ENCODE measurements at places on chromosomes 16 and 17.

DNA sequence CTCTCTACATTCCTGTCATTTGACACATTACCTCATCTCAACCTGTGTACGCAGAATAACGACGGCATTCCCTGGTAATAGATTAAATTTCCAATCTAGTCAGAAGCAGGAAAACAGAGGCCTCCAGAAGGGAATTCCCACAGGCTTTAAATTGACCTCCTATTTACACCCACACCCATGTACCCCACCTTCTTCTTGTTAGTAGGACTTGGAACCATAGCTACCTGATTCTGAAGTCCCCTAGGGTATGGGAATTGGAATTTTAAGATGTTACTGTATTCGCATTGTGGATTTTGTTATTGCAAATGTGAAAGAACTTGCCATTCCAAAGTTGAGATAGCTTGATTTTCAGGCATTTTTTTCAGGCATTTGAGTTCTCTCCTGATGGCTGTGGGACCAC lies 377.5 kb upstream of the DYNLRB2 start:
- no peak for DNase-seq

- DNase-seq: peak; percentile 24
Observed at GRCh38 chr17:62906881-62907280, 59.2 kb upstream of the TANC2 start.

DNA sequence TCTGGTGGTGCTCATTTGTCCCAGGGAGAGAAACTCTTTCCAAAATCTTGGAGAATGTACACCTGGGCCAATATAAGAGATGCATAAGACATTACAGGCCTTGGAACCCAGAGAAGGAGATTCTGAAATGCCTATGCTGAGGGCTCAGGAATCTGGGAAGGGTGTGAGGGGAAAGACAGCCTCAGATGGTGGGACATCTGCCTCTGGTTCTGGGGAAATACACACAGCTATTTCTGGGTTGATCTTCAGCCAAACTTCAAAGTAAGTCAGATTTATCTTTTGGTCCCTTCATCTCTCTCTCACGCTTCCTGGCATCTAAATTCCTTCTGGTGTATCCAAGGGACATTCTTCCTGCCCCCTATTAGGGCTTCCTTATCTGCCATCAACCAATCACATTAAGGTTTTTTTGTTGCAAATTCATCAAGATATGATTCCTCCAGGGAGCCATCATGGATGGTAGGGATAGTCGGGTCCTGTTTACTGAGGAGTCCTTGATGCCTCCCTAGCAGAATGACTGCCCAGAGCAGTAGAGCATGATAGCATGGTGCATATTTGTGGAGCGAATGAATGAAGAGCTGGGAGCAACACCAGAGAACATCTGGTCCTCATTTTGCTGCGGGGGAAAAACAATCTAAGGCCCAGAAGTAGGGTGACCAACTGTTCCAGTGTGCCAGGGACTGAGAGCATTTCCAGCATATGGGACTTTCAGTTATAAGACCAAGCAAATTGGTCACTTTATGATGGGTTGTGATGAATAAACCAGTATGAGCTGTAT lies 35.7 kb upstream of the DYNLL2 start:
- DNase-seq: no peak

- DNase-seq: peak; percentile 33
Observed at GRCh38 chr16:90019543-90020259, 445 bp upstream of the DBNDD1 start.

DNA sequence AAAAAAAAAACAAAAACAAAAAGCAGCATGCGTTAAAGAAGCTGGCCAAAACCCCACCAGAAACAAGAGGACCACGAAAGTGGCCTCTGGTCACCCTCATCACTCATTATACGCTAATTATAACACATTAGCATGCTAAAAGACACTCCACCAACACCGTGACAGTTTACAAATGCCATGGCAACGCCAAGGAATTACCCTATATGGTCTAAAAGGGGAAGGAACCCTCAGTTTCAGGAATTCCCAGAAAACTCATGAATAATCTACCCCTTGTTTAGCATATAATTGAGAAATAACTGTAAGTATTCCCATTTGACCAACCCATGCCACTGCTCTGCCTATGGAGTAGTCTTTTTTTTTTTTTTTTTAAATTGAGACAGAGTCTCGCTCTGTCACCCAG lies 77.6 kb downstream of the EMP2 start:
- DNase-seq: no peak

- DNase-seq: no peak
Observed at GRCh38 chr17:66725956-66726355, 109.0 kb upstream of the CACNG5 start.

GRCh38 chr17:47942096-47942510 lies 732 bp downstream of the PNPO start:
- no peak for DNase-seq

GRCh38 chr16:35753559-35754390 lies 2294.4 kb downstream of the TP53TG3F start:
- no peak for DNase-seq

GRCh38 chr17:33460781-33461450 lies 167.8 kb upstream of the ASIC2 start:
- DNase-seq: no peak

DNA sequence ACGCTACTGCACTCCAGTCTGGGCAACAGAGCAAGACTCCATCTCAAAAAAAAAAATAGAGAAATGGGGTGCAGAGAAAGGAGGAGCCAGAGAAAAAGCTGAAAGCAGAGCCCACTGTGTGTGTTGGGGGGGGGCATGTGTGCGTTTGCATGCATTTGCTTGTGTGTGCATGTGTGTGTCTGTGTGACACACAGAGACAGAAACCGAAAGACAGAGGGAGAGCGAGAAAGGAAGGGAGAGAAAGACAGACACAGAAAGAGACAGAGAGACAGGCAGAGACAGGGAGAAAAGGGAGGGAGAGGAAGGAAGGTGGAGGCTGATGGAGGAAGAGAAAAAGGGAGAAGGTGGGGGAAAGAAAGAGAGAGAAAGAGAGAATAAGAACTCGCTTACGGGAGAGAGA lies 9.8 kb upstream of the CIITA start:
- no peak for DNase-seq

Data from thyroid gland (tissue), 4 donors.